ENCODE measurements at places on chromosomes 11 and 22.

- no peak for DNase-seq
Measured at GRCh38 chr22:19710020-19710768, 4.1 kb upstream of the SEPTIN5 start.

DNA sequence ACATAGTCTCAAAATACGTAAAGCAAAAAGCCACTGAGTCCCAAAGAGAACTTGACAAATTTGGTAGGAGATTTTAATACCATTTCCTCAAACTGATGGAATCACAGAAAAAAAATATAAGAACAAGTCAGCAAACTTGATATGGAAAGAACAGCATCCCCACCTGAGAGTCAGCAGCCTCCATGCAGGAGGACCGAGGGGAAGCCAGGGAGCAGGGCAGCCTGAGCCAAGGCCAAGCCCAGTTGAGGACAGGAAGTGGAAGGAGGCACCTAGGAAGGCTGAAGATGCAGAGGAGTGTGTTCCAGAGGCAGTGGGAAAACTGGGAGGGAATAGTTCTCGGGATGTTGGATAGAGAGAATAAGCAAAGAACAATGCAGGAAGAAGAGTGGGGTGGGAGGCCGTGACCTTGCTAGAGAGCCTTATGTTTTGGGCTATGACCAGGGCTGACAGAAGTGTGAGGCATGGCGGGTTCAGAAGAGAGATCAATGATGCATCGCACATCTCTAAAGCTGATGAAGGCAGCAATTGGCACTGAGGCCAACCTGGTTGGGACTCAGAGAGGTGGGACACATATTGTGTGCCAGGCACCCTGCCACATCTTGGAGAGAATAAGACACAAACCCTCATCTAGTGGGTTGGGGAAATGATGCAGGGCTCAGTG lies 15.4 kb downstream of the APOA4 start:
- DNase-seq: no peak

DNA sequence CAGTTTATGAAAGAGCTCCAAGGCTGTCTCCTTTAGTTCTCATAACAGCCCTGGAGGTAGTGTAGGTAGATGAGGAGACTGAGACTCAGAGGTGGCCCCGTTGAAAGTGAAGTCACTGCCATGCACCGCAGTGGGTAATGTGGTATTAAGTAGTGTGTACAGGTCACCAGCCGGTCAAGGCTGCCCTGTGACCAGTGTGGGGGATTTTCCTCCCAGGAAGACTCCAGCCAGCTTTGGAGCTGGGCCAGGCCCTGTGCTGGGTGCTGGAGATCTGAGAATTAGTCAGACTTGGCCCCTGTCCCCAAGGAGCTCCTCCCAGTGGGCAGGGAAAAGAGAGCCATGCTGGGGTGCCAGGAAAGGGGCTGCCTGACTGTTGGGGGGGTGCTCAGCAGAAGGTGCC lies 5.3 kb downstream of the OMP start:
- DNase-seq: peak; percentile 34

GRCh38 chr11:106457727-106458126 lies 380.3 kb downstream of the AASDHPPT start:
- peak; percentile 81 for DNase-seq

GRCh38 chr11:121336279-121336937 lies 43.8 kb downstream of the SC5D start:
- DNase-seq: no peak

DNA sequence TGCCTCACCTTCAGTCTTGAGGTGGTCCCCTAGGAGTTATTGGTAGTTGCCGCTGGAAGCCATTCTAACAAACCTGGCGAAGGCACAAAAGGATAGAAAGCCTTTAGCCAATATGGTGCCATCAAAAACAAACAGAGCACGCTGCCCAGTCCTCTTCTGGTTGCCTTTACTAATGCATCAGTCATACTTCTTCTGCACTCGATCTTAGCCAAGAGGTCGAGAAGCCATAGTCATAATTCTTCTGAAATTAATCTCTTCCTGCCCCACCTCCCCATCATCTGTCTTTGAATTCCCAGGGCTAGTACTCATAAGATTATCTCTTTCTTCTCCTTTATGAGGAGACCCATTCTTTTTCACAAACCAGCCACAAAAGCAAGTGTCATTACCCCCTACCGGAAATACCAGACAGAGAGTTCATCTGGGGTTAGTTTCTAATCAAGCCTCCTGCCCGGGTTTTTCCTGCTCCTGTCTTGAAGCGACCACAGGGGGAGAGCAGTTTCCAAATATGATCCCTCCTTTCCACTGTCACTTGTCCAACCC lies 21.4 kb upstream of the EHF start:
- DNase-seq: peak; percentile 90

- DNase-seq: peak; percentile 19
Measured at GRCh38 chr22:45127866-45128265, 35.9 kb upstream of the NUP50 start.

GRCh38 chr11:128455766-128456165 lies 131.6 kb downstream of the ETS1 start:
- DNase-seq: no peak

- peak; percentile 32 for DNase-seq
Measured at GRCh38 chr11:70204466-70204799, 1.3 kb downstream of the FADD start.

- no peak for DNase-seq
Measured at GRCh38 chr11:47572715-47573255, 6.0 kb downstream of the KBTBD4 start.

DNA sequence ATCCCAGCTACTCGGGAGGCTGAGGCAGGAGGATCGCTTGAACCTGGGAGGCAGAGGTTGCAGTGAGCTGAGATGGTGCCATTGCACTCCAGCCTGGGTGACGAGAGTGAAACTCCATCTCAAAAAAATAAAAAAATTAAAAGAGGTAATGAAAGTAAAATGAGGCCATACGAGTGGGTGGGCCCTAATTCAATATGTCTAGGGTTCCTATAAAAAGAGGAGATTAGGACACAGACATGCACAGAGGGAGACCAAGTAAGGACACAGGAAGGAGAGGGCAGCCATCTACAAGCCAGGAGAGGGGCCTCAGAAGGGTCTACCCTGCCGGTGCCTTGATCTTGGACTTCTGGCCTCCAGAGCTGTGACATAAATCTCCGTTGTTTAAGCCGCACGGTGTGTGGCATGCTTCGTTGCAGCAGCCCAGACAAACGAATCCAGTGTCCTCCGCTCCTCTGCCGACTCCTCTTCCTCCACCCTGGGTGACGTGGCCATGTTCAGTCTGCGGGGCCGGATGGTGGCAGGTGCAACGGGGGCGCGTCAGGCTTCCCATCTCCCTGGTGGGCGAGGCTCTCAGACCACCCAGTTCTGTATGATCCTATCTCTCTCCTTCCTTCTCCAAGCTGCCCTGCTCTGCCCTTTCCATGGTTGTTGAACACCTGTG lies 51.6 kb upstream of the PARVG start:
- DNase-seq: no peak

DNA sequence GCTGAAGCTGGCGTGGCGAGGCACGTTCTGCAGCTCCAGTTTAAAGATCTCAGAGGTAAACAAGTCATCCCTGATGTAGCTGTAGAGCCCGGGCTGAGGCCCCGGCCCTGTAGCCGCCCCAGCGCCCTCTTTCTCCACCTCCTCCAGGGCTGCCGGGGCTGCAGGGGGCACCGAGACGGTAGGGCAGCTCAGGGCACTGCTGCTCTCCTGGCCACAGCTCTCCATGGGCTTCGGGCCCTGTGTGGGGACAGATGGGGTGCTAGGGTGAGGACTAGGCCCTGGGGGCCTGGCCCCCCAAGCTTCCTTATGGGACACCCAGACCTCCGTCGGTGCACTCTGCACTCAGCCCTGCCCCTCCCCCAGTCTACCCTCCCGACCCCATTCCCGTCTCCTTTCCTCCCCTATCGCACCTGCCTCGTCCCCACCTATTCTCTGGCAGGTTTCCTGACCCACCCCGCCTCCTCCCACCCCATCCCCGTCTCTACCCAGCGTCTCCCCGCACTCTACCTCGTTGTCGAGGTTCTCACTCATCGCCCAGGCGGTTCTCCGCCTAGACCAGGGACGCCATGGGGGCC lies 559 bp downstream of the RANBP1 start:
- DNase-seq: no peak

DNA sequence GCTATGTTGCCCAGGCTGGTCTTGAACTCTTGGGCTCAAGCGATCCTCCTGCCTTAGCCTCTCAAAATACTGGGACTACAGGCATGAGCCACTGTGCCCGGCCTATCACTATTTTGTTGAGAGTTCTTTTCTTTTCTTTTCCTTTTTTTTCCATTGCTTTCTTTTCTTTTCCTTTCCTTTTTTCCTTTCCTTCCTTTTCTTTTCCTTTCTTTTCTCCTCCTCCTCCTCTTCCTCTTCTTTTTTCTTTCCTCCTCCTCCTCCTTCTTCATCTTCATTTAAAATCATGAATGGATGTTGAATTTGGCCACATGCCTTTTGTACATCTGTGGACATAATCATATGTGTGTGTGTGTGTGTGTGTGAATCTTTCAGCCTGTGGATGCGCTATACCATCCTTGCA lies 25.7 kb upstream of the PRAME start:
- no peak for DNase-seq

Data from epithelial cell of esophagus (primary cell).